Activated CD4-positive, alpha-beta memory T cell treated with anti-CD3 and anti-CD28 coated beads, Interleukin-2, amount 10 ng/mL, durations not matched to agents 7 days and 5 days (primary cell): ENCODE measurements at places on chromosomes 2 and 18. TPM values are rescaled to one million over a fixed set of nuclear protein-coding genes. Genes with fewer than 3 reads are reported as not detected.

GRCh38 chr2:179487010-179487731 is 222.5 kb upstream of the SESTD1 start:
- no peak overlapping the region for H3K27ac ChIP-seq
- no peaks in the 10 kb centered on the region for H3K36me3 ChIP-seq
- no peaks in the 10 kb centered on the region for H3K27me3 ChIP-seq
- DNase-seq: no peak
- no peaks in the 10 kb centered on the region for H3K4me1 ChIP-seq
- no peak overlapping the region for H3K4me3 ChIP-seq

DNA sequence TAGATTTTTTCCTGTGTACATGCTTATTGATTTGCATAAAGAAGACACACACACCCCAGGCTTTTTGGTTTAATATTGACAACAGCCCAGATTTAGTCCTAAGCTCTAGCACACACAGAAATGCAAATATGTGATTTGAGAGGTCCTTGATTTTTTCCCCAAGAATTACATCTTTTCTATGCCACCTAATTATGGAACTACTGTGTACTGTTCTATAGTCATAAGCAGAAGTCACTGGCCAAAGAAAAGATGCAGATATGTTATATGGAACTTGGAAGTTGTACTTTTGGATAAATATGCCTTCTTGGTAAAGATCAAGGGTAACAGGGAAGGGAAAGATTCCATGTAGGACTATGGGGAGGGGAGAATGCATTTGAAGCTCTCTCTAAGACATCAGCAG is 105.6 kb downstream of the SETBP1 start:
- DNase-seq: no peak
- H3K27me3 ChIP-seq: peaks cover 14% of the 10 kb centered on the region
- H3K27ac ChIP-seq: no peak overlapping the region
- no peak overlapping the region for H3K4me3 ChIP-seq
- H3K4me1 ChIP-seq: peaks cover 18% of the 10 kb centered on the region

DNA sequence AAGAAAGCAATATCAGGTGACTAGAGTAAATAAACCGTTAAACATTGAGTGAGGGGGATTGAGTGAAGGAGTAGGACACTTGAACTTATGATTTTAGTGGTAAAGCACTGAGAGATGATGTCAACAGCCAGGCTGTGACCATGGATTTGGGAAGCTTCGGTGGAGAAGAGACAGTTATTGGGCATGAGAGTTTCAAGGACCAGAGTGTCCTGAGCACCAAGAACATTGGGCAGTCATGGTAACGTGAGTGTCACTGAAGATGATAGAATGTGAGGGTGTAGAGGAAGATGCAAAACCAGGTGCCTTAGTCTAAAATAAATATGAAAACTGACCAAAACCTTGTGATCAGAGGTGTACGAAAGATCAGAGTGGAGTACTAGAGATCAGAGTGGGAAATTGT is 248.1 kb downstream of the ASXL3 start:
- H3K4me3 ChIP-seq: no peak overlapping the region
- no peak overlapping the region for H3K27ac ChIP-seq
- no peaks in the 10 kb centered on the region for H3K27me3 ChIP-seq
- H3K36me3 ChIP-seq: no peaks in the 10 kb centered on the region

- H3K27me3 ChIP-seq: no peaks in the 10 kb centered on the region
- no peaks in the 10 kb centered on the region for H3K4me1 ChIP-seq
- no peak for DNase-seq
- H3K36me3 ChIP-seq: no peaks in the 10 kb centered on the region
These were observed 473.9 kb downstream of the BCL11A start for GRCh38 chr2:60079562-60079961.

- H3K36me3 ChIP-seq: no peaks in the 10 kb centered on the region
- no peak overlapping the region for H3K4me3 ChIP-seq
- H3K27ac ChIP-seq: no peak overlapping the region
- DNase-seq: no peak
- H3K27me3 ChIP-seq: no peaks in the 10 kb centered on the region
These were observed 245.6 kb downstream of the NRXN1 start for GRCh38 chr2:50786345-50786744.

- no peak overlapping the region for H3K27ac ChIP-seq
- H3K4me1 ChIP-seq: no peaks in the 10 kb centered on the region
- no peaks in the 10 kb centered on the region for H3K36me3 ChIP-seq
- no peak for DNase-seq
These were observed 101.8 kb downstream of the ETAA1 start for GRCh38 chr2:67498931-67499330.

GRCh38 chr2:165293440-165294420 is 54.5 kb downstream of the SCN2A start:
- no peaks in the 10 kb centered on the region for H3K27me3 ChIP-seq
- H3K27ac ChIP-seq: no peak overlapping the region
- H3K4me3 ChIP-seq: no peak overlapping the region
- H3K36me3 ChIP-seq: no peaks in the 10 kb centered on the region

- H3K36me3 ChIP-seq: no peaks in the 10 kb centered on the region
- no peak for DNase-seq
- H3K4me1 ChIP-seq: peaks cover 12% of the 10 kb centered on the region
These were observed 23.4 kb downstream of the TMEM18 start for GRCh38 chr2:653645-654425.

GRCh38 chr18:70249118-70249517 is 39.7 kb upstream of the SOCS6 start:
- H3K4me3 ChIP-seq: no peak overlapping the region
- DNase-seq: no peak
- H3K27me3 ChIP-seq: peaks cover 9% of the 10 kb centered on the region
- no peaks in the 10 kb centered on the region for H3K36me3 ChIP-seq
- no peak overlapping the region for H3K27ac ChIP-seq

DNA sequence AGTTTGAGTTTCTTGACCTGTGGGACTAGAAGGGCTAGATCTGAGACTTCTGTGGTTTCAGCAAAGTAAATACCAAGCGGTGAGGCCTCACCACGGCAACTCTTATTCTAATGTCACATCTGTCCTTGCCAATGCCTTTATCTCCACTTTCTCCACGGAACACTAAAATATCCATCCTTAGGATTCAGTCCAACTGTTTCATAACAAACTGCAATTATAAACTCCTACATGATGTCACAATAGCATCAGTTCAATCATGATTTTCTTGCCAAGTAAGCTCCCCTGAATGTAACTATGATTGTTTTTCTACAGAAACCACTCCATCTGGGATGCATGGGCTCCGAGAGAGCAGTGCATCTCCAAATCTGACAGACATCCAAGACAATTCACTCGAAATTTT is 79.6 kb downstream of the LRATD1 start:
- H3K4me3 ChIP-seq: no peak overlapping the region
- DNase-seq: no peak
- no peaks in the 10 kb centered on the region for H3K36me3 ChIP-seq

GRCh38 chr2:43462866-43463641 is 132.8 kb downstream of the THADA start:
- H3K27me3 ChIP-seq: no peaks in the 10 kb centered on the region
- H3K27ac ChIP-seq: no peak overlapping the region
- H3K36me3 ChIP-seq: peaks cover 12% of the 10 kb centered on the region
- no peak for DNase-seq
- H3K4me1 ChIP-seq: peaks cover 16% of the 10 kb centered on the region
- no peak overlapping the region for H3K4me3 ChIP-seq

GRCh38 chr2:151291224-151291623 is 1.8 kb upstream of the NMI start:
- H3K4me3 ChIP-seq: no peak overlapping the region
- DNase-seq: no peak
- H3K27me3 ChIP-seq: no peaks in the 10 kb centered on the region
- peaks cover 21% of the 10 kb centered on the region for H3K36me3 ChIP-seq

GRCh38 chr2:101450965-101451364 is 23.9 kb downstream of the RFX8 start:
- peaks cover 11% of the 10 kb centered on the region for H3K36me3 ChIP-seq
- no peak for DNase-seq
- no peak overlapping the region for H3K4me3 ChIP-seq
- peaks cover 3% of the 10 kb centered on the region for H3K27me3 ChIP-seq

DNA sequence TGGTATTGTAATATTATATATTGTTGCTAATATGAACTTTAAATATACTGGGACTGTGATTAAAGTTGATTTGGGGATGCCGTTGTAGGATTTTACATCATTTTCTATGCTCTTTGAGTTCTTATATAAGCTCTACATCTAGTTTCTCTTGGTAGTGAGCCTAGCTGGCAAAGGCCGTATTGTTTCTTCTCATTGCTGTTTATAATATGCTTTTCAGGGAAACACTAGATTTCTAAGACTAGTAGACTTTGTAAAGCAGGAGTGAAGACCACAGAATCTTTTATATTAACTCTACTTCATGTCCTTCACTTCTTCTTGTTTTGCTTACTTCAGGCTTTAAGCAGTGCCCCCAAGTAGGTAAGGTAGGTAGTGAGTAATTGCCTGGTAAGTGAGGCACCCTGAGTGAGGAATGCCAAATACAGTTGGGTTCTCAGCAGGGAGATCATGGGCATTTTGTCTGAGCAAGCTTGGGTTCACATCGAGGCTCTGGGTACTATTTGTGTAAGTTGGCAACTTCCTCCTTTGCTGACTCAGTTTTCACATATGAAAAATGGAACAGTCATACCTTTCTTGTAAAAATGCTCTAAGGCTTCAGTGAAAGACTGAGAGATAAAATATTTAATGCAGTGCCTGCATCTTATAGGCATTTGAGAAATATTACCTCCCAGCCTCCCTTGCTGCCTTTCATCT is 96.4 kb downstream of the RNF144A start:
- no peaks in the 10 kb centered on the region for H3K27me3 ChIP-seq
- H3K36me3 ChIP-seq: peaks cover 4% of the 10 kb centered on the region
- DNase-seq: no peak
- H3K27ac ChIP-seq: no peak overlapping the region
- no peak overlapping the region for H3K4me3 ChIP-seq

DNA sequence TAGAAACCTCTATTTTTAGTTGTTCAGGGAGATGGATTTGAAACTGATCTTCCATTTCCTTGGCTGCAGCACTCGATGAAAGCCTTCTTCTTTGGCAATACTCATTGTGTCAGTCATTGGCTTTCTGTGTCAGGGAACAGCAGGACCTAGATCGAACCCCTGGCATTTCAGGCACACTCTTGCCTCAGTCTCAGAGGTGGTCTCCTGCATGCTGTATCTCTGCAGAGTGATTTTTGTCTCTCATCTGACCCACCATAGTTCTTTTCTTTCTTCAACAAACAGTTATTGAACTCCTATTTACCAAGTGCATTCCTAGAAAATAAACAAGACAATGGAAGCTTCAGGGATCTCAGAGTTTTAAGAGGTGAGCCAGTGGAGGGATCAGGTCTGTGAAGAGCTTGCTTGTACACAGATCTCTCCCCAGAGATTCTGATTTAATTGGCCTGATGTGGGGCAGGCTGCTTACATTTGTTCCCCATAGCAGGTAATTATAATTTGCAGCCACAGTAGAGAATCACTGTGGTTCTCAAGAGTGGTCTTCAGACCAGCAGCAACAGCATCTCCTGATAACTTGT is 473.1 kb upstream of the TCF4 start:
- no peaks in the 10 kb centered on the region for H3K4me1 ChIP-seq
- DNase-seq: no peak
- no peak overlapping the region for H3K4me3 ChIP-seq
- no peaks in the 10 kb centered on the region for H3K27me3 ChIP-seq

DNA sequence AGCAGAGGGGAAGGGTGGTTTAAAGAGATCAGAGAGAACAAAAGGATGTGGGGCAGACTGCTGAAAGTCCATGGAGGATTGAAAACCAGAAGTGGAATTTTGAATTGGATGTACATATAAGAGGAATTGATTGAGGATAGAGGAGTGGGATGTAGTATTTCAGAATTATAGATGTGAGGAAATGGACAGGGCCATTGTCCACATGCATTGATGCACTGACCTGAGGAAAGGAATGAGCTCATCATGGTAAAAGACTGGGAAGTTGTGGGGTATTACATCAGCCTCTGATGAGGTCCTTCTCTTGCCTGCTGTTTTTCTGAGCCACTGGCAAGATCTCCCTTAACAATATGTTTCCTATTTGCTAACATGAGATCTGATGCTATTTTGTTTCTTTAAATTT is 365.7 kb upstream of the FANCL start:
- no peak overlapping the region for H3K27ac ChIP-seq
- H3K4me1 ChIP-seq: no peaks in the 10 kb centered on the region
- no peak overlapping the region for H3K4me3 ChIP-seq
- no peak for DNase-seq
- H3K36me3 ChIP-seq: no peaks in the 10 kb centered on the region
- no peaks in the 10 kb centered on the region for H3K27me3 ChIP-seq

- H3K27ac ChIP-seq: no peak overlapping the region
- peaks cover 28% of the 10 kb centered on the region for H3K4me1 ChIP-seq
- no peaks in the 10 kb centered on the region for H3K27me3 ChIP-seq
- peaks cover 65% of the 10 kb centered on the region for H3K36me3 ChIP-seq
These were observed 237.7 kb downstream of the HDAC4 start for GRCh38 chr2:239162976-239163687.

DNA sequence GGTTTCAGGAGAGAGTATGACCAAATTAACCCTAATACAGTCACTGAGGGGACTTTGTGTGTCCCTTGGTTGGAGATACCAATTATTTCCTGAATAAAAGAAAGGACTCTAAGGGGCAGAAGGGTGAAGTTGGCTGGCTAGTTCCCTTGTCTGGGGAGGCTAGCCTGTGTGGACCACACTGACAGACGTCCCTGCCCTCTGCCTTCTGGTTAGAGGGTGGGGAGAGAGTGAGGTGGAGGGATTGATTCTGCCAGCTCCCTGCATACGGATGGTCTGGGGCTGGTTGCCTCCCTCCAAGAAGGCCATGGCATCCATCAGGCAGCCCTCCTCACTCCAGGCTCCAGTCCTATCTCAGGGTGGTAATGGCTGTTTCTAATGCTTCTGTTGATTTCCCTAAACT is 37.4 kb upstream of the AFF3 start:
- no peak overlapping the region for H3K4me3 ChIP-seq
- DNase-seq: no peak
- H3K27ac ChIP-seq: no peak overlapping the region

- H3K36me3 ChIP-seq: peaks cover 8% of the 10 kb centered on the region
- no peak overlapping the region for H3K4me3 ChIP-seq
- H3K27me3 ChIP-seq: no peaks in the 10 kb centered on the region
These were observed 124.6 kb downstream of the ZNF407 start for GRCh38 chr18:74722237-74722636.

DNA sequence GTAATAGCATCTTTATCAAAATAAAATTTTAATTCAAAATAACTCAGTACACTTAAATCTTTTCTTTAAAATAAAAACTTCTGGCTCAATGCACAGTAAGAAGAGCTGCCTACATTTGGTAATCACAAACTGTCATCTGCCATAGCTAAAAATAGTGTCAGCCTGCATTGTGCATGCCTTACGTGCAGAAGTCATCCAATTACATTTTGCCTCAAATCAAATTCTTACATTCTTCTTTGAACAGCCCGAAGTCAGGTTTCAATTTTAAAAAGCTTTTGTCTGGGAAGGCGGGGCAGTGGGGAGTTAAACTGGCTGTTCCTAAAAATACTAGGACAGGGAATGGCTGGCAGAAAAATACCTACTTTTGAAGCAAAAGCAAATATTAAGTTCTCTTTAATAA is 51.1 kb downstream of the RTN4 start:
- DNase-seq: no peak
- H3K36me3 ChIP-seq: no peaks in the 10 kb centered on the region
- H3K27ac ChIP-seq: no peak overlapping the region
- peaks cover 12% of the 10 kb centered on the region for H3K4me1 ChIP-seq
- H3K4me3 ChIP-seq: no peak overlapping the region

GRCh38 chr2:1621041-1621440 is 123.3 kb downstream of the PXDN start:
- no peak overlapping the region for H3K4me3 ChIP-seq
- H3K27me3 ChIP-seq: no peaks in the 10 kb centered on the region
- no peaks in the 10 kb centered on the region for H3K36me3 ChIP-seq
- no peak overlapping the region for H3K27ac ChIP-seq

Gene CFAP65
- total RNA-seq: not detected

Gene ACADL
- total RNA-seq: not detected

Gene PROC
- not detected for total RNA-seq

Gene NCKAP1
- total RNA-seq: 4.3 TPM

Gene SPC25
- total RNA-seq: 33.3 TPM

Gene RAB6C
- not detected for total RNA-seq

Gene UGT1A5
- total RNA-seq: not detected

Gene CDH20
- not detected for total RNA-seq

Gene FAM237A
- not detected for total RNA-seq

Gene SMYD1
- total RNA-seq: not detected
